ENCODE measurements at places on chromosomes 6 and 20.

DNA sequence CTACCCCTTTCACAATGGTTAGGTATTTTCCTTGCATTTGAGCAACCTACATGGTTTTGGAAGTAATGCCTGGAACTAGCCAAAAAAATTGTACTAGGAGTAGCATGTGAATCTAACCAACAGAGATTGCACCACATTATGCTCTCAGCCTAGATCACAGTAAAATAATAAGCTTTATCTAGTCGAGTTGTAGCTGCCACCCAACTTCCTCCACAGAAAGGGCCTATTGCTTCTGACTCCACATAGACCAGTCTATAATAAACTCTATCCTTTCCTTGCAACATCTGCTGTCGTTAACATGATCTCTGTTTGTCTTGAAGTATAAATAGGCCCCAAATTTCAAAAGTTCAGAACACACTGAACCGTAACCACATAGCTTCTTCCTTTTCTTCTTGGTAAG, 375.5 kb downstream of the PKHD1 start:
- DNase-seq: no peak

GRCh38 chr6:131652472-131652871, 15.4 kb downstream of the ENPP3 start:
- no peak for DNase-seq

GRCh38 chr6:130050230-130050629, 31.8 kb downstream of the L3MBTL3 start:
- DNase-seq: no peak

DNA sequence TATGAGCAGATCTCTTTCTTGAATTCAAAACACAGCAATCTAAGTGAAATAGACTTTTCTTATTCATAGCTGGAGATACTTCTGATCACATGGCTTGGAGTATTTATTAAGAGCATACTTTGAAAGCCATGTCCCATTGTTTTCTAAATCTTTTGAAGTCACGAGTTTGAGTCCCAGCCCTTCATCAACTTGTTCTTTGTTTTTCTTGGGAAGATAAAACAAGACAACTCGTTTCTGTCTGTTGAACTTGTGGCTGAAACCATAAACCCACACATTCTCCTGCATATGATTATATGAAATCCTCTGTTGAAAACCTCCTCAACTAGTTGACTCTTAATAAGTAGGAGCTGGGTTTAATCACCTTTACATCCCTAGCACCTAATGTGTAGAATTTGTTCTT, 3.3 kb downstream of the RNF144B start:
- no peak for DNase-seq

GRCh38 chr20:856361-856775, 22.9 kb downstream of the FAM110A start:
- DNase-seq: no peak

DNA sequence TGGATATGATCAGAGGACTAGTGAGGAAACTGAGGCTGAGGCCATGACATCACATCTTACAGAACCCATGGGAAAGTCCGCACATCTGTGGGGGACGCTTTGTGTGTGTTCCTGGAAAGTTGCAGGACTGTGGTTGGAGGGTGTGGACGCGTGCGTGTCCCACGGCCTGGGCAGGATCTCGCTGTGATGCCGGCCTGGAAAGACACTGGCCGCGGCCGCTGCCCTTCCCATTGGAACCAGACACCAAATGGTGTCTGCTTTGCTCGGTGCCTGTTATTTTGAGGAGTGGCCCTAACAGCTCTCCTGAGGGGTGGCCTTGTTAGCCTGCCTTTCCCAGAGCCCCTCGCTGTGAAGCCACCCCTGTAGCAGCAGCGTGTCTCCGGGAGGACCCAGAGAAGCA, 41.1 kb downstream of the DLL1 start:
- no peak for DNase-seq
